ENCODE measurements at places on chromosomes 6 and 20.

- no peak for DNase-seq
These were observed 86.2 kb upstream of the ARID1B start for GRCh38 chr6:156691018-156691417.

- DNase-seq = no peak
These were observed 113.5 kb upstream of the BTN3A2 start for GRCh38 chr6:26251354-26252076.

- no peak for DNase-seq
These were observed 867 bp downstream of the NPBWR2 start for GRCh38 chr20:64106435-64106961.

DNA sequence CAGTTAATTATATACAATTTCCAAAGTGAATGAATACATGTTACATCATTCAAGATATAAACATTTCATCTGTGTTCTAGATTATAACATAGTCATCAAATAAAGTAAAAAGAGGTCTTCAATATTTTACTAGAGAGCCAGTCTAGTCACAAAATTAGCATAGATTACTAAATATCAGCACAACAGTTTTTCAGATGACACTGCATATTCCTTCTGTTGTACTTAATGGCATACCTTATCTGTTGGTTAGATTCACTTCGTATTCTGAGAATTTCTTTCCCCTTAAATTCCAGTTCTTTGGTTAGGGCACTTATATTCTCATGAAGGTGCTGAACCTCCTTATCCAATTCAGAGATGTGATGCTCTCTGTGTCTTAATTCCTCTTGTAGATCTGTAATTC, 39.8 kb upstream of the MCM9 start:
- DNase-seq = no peak

GRCh38 chr6:37030599-37030998, 25.1 kb downstream of the FGD2 start:
- DNase-seq = no peak

DNA sequence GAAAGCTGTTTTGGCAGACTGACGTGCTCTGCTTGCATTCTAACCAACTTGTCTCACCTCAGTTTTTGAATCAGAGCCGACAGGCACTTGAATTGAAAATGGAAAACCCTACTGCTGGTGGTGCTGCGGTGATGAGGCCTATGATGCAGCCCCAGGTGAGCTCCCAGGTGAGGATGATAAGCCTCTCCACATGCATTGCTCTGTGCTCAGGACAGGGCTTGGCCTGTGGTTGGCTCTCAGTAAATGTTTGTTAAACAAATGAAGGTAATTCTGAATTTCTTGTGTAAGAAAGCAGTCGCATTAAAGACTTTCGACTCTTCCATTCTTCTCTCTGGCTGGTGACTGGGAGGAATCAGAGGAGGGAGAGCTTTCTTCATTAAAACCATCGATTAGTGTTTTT, 136.3 kb downstream of the SULF2 start:
- no peak for DNase-seq

Data from NCI-H446 treated with DMSO at 0.1 percent for 48 hours (cell line).